ENCODE measurements at places on chromosomes 7 and 10.

DNA sequence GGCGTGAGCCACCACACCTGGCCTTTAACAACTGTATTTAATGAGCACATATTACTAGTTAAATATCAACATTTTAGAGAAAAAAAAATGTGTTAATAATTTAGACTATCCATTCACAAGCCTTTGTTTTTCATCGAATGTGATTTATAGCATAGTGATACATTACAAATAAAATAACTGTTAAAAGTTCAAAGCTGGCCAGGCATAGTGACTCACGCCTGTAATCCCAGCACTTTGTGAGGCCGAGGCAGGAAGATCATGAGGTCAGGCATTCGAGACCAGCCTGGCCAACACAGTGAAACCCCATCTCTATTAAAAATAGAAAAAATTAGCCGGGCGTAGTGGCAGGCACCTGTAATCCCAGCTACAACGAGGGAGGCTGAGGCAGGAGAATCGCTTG is 72.7 kb downstream of the HACD1 start:
- no peak for DNase-seq

DNA sequence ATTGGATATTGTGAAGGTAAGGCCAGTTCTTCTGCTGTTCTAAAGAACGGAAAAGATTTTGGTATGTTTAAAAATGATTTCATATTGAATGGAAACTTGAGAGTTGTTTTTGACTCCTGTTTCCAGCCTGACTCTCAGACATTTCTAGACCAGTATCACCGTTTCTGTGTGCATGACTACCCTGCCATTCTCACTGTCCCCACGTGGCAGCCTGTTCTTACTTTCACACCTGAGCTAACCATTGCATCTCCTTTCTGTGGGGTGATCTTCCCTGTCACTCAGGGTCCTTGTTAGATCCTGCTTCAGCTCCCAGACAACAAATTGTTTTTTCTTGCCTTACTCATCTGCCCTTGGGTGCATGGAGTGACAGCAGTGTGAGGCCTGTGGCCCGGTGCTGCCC is 38.9 kb downstream of the GLRX3 start:
- DNase-seq: no peak

- no peak for DNase-seq
Measured at GRCh38 chr10:51188008-51188407, 113.7 kb downstream of the PRKG1 start.

DNA sequence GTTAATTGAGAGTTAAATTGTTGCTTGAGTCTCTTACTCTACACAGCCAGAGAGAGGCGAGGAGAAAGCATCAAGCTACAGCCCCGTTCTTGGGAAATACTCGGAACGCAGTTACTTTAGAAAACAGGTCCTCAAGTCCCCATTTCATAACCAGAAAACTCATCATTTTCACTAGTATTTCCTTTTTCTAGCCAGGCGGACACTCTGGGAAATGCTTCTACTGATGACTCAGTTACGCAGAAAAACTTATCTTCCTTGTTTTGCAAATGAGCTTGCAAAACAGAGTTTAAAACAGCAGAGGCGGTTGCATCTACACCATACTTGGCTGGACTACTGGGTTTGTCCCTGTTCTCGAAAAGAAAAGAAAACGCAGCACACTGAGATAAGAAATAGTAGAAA is 111.4 kb upstream of the FGFR2 start:
- DNase-seq: no peak

DNA sequence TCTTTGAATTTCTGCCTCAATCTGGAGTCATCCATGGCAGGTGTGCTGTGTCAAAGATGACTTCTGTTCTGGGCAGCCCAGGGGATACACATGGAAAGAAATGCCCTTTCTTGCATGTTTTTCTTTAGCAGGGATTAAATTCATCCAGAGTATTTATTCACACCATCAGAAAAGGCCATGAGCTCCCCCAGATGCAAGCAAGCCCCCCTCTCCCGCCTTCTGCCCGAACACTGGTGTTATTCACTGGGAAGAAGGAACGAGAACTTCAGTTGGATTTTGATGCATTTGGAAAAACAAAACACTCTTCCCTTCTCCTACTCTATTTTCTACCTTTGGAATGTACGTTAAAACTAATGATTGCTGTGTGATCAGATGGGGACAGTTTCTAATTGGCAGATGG is 1.4 kb downstream of the PLPP4 start:
- DNase-seq: no peak

DNA sequence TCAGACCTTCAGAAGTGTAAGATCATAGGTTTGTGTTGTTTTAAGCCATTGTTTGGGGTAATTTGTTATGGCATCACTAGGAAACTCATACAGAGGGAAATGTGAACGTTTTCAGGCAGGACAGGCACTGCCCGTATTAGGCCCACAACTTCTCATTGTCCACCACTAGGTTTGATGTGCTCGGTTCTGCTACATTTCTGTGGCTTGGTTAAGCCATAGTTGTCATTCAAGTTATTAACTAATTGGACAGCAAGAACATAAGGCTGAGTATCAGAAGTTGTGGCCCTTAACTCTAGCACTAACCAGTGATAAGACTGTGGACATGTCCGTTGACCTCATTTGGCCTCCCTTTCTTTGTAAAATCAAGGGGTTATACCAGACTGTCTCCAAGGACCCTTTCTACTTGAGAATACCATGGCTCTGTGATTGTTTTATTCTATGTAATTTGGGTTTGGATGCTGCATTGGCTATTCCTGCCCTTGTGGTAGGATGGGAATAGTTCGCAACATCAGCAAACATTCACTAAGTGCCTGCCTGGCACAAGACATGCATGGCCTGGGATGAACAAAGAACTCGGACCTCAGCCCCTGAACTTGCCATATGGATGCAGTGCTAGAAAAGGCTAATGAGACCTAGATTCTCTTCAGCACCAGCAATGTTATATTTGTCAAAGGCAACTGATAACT is 85.7 kb downstream of the CCDC71L start:
- DNase-seq: no peak

DNA sequence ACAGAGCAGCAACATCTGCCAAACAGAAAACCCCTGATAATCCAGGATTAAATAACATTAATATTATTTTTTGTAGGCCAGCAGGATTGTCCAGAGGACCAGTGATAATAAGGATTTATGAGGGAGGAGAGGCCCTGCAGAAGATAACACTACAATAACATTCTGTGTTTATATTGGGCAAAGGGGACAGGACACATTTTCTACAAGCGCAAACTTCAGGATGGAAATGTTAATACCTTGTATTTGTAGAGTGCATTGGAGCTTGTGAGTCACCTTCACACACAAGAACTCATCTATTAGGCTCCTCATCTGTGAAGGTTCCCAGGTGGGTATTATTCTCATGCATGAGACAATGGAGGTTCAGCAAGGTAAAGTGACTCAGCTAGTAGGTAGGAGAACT is 51.0 kb downstream of the BAMBI start:
- no peak for DNase-seq
